ENCODE measurements at places on chromosomes 7 and 10. TPM values are rescaled to one million over a fixed set of nuclear protein-coding genes. Genes with fewer than 3 reads are reported as not detected.

Gene STEAP2
- not detected for total RNA-seq

Gene LRRC18
- total RNA-seq, result not detected

Gene GIMAP4
- total RNA-seq, result 109 TPM

Gene PLOD3
- total RNA-seq, result 35.9 TPM

Gene HABP2
- not detected for total RNA-seq

Gene MPP7
- total RNA-seq, result 10.9 TPM

Gene UCMA
- total RNA-seq, result not detected

Gene RET
- total RNA-seq, result 0.32 TPM

Gene TMEM106B
- 21.6 TPM for total RNA-seq

Gene ARMH3
- 16.0 TPM for total RNA-seq

Gene CCL26
- total RNA-seq, result 0.39 TPM

Gene ZFYVE27
- 20.2 TPM for total RNA-seq

Gene LAMB4
- not detected for total RNA-seq

Gene TMEM229A
- not detected for total RNA-seq

Gene OPALIN
- total RNA-seq, result not detected

Gene KLF14
- not detected for total RNA-seq

Gene ATXN7L1
- total RNA-seq, result 11.2 TPM

Gene HOXA6
- total RNA-seq, result not detected

Gene TMEM139
- 2.3 TPM for total RNA-seq

Gene DLX5
- total RNA-seq, result not detected

Gene DGKI
- total RNA-seq, result 3.0 TPM

Gene NCF1
- total RNA-seq, result 0.78 TPM

Gene SEPHS1
- 74.7 TPM for total RNA-seq

Gene GRID2IP
- 0.11 TPM for total RNA-seq

Gene KCNMA1
- total RNA-seq, result 0.18 TPM

Gene HNRNPF
- total RNA-seq, result 466 TPM

Gene PKD2L1
- not detected for total RNA-seq

Gene MMRN2
- total RNA-seq, result not detected

Gene CUBN
- 0.25 TPM for total RNA-seq

Gene FLNC
- total RNA-seq, result 0.09 TPM

Gene TAS2R5
- 0.75 TPM for total RNA-seq

Gene CUEDC2
- 72.7 TPM for total RNA-seq

Gene CCAR1
- total RNA-seq, result 125 TPM

Gene TET1
- total RNA-seq, result 0.71 TPM

Gene UTF1
- total RNA-seq, result not detected

Gene TMEM176B
- not detected for total RNA-seq

Gene TMEM178B
- 0.23 TPM for total RNA-seq

Gene CCDC146
- 1.7 TPM for total RNA-seq

Gene HOGA1
- not detected for total RNA-seq

Gene NKX6-2
- not detected for total RNA-seq

Gene TOMM7
- 254 TPM for total RNA-seq

Gene CPED1
- not detected for total RNA-seq

Gene CHN2
- total RNA-seq, result 0.25 TPM

Gene HHEX
- total RNA-seq, result not detected

Gene AEBP1
- total RNA-seq, result 18.2 TPM

Gene GBX1
- total RNA-seq, result 0.16 TPM

Gene DYNC1I1
- not detected for total RNA-seq

Gene NKX1-2
- not detected for total RNA-seq

Gene MOGAT3
- not detected for total RNA-seq

Gene EBLN1
- total RNA-seq, result not detected

Gene DYDC2
- 0.37 TPM for total RNA-seq

Gene TFAM
- total RNA-seq, result 108 TPM

Gene ESYT2
- total RNA-seq, result 73.7 TPM

Gene MYL7
- total RNA-seq, result not detected

Gene LHFPL3
- total RNA-seq, result not detected

Gene NSMCE4A
- 56.4 TPM for total RNA-seq

Gene SFTPA2
- not detected for total RNA-seq

Measured in activated CD4-positive, alpha-beta T cell treated with anti-CD3 and anti-CD28 coated beads for 36 hours (primary cell).